ENCODE measurements at places on chromosomes 1 and 21.

DNA sequence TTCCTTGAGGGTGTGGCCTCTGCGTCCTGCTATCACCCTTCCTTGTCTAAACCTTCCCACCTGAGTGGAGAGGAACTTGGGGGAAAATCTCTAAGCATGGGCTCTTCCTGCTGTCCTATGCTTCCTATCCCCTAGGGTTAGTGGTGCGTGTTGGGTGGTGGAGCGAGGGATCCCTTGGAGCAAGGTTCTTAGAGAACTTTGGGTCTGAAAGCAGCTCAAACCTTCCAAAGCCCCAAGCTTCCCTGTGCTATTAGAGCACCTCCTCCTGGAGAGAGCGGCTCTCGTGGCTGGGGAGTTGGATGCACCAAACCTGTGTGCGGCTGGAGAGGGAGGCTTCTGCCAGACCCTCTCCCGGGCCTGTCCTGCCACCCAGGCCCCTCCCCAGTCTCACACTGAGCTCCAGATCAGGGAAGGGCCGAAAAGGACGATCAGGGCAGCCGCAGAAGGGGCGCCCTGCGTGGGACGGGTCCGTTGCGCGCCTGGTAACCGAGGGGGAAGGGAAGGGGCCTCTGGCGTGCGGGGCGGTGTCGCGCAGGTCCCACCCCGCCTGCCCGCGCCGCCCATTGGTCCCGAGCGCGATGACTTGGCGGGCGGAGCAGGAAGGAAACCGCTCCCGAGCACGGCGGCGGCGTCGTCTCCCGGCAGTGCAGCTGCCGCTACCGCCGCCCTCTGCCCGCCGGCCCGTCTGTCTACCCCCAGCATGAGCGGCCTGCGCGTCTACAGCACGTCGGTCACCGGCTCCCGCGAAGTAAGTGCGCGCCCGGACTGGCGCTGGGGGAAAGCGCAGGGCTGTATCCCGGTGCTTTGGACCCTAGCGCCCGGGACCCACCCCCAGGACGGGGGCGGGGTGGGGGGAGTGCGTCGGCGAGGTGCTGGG lies at the start of gene SH3BGRL3:
SH3BGRL3 (plus strand) TSS at position 631 of the 877 bp plus-strand sequence; CDS start at position 701, 70 bp downstream.
- DNase-seq: peak; percentile 78

- no peak for DNase-seq
Measured at GRCh38 chr21:45043541-45044020, 30.8 kb upstream of the ADARB1 start.

- no peak for DNase-seq
Measured at GRCh38 chr1:16051039-16051438, 7.5 kb downstream of the CLCNKB start.

- DNase-seq: peak; percentile 13
Measured at GRCh38 chr21:33127154-33127867, 57.4 kb downstream of the OLIG1 start.

DNA sequence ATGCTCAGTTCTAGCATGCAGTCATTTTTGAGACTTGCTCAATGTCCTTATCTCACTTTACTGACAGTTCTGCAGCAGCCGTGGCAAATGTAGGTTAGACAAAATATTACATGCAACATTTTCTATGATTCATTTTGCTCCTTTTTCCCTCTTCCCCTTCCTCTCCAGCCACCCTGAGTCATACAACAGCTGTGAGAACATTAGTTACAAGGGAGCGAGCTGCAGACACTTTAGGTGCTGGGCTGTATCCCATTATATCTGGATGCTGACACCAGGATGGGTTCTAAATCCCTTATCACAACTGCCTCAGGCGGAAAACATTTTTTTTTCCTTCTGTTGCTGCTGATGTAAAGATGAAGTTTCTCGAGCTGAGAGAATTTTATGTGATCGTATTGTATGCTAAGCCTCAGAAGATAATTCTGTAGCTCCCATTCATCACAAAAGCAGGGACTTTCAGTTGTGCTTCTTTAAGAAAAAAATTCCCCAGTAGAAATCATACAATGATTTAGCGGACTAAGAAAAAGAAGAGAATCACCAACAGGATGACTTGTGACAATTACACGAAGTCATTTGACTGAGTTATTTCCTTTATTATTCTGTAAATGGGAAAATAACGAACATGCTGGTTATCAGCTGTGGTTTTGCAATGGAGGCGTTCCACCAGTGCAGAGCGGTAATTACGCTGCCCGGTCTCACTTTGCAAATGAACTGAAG lies 345.0 kb downstream of the DISC1 start:
- DNase-seq: no peak

DNA sequence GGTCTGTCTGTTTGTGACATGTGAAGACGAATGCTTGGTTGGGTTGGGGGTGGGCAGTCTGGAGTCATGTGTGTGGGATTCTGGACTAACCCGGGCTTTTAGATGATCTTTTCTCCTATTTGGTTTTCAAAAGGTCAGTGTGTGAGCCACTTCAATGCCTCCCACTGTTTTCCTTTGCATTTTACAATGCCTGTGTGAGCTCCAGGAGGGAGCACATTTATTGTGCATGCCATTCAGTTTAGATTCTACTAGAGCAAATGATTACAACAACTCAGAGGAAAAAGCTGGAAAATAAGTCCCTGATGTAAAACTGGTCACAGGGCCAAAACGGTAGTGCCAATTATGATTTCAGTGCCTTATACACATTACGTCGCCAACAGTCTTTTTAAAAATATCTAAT lies 90.9 kb downstream of the LYPLAL1 start:
- no peak for DNase-seq

DNA sequence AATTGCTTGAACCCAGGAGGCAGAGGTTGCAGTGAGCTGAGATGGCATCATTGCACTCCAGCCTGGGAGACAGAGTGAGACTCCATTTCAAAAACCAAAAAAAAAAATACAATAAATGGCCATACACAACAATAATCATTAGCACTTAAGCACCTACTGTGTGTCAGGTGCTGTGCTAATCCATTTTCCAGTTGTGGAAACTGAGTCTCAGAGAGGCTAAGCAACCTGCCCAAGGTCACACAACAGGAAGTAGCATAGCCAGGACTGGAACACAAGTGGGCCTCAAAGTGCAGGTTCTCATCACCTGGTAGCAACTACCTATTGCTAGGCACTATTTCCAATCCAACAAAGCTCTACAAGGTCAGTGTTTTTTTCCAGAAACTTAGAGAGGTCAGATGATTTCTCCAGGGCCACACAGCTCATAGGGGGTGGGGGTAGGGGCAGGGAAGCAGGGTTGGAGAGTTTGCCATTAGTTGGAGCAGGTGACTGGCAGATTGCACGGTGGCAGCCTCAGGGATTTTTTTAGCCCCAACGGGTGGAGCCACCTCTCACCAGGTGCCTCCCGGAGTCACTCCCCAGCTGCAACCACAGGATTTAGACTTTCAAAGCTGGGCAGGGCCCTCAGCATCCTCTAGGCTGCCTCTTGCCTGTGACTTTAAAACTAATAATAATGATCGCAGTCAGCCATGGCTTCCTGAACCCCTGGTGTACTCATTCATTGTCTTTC lies 52.5 kb upstream of the ID3 start:
- no peak for DNase-seq

DNA sequence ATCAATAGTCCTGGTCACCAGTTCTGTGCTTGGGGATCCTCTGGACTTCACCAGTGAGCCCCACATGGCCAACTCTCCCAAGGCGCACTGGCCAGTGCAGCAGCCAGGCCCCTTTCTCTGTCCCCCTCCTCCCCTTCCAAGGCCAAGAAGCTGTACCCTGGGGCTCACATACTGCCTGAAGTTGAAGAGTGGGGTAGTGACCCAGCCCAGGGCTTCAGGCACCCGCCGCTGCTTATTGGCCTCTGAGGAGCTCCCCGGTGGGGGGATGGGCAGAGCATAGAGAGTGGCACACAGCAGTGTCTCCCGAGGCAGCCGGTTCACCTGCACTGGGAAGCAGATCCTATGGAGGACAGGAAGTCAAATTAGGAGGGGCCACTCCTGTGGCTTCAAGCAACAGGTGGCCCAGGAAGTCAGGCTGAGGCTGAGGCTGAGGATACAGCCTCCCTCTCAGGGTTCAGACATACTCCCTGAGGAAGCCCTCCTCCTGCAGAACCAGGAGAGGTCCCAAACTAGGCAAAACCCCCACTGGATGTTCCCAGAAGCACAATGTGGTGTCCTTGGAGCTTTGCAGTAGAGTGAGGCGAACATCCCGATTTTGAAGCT lies 38.2 kb upstream of the PPP1R15B start:
- no peak for DNase-seq

DNA sequence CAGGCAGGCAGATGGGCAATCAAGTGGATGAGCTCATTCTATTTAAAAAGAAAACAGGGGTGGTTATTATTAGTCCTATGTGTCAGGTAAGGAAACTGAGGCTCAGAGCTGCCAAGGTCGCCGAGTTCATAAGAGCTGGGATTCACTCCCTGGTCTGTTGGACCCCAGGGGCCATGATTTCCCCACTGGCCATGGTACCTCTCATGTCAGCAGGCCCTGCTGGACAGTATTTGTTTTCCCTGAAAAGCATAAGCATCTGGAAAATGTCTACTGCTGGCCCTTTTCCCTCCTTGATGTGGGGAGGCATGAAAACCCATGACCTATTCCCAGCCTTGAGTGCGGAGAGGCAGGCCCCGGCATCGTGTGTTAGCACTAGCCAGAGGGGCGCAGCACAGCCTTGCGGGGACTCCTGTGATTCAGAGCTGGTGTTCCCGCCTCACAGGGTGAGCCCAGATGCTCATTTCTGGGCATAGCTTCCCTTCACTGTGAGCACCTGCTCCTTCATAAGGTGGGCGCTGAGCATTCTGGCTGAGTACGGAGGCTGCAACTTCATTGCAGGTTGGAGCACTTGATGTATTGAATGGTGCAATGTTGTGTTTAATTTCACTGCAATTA lies 617.5 kb downstream of the PTPRU start:
- no peak for DNase-seq

DNA sequence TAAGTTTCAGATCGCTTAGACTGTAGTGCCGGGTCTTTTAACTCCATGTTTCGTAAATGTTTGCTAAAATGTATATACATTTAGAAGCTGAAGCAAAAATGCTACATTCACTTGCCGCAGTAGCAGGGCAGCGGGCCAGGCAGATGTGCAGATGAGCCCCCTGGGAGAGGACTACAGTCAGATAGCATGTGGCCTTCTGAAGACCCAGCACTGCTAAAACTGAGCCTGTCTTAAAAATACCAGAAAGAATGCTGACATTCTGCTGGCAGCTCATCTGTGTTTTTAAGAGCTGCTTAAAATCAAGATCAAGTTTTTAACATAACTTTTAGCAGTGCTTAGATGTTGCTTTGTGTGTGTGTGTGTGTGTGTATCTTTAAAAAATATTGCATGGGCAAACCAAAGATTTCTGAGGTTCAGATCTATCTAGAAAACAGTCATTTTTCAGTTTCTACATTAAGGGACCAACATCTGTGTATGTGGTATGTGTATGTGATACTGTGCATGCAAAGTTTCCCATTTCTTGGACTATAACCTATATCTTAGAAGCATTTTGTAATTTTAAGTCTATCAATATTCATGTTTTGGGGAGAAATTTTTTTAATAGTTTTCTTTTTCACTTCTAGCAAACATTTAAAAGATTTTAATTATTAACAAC lies 31.7 kb downstream of the CHRM3 start:
- no peak for DNase-seq

GRCh38 chr1:210584439-210585113 lies 255.9 kb downstream of the HHAT start:
- peak; percentile 8 for DNase-seq

- no peak for DNase-seq
Measured at GRCh38 chr1:15680131-15680530, 4.0 kb upstream of the PLEKHM2 start.

DNA sequence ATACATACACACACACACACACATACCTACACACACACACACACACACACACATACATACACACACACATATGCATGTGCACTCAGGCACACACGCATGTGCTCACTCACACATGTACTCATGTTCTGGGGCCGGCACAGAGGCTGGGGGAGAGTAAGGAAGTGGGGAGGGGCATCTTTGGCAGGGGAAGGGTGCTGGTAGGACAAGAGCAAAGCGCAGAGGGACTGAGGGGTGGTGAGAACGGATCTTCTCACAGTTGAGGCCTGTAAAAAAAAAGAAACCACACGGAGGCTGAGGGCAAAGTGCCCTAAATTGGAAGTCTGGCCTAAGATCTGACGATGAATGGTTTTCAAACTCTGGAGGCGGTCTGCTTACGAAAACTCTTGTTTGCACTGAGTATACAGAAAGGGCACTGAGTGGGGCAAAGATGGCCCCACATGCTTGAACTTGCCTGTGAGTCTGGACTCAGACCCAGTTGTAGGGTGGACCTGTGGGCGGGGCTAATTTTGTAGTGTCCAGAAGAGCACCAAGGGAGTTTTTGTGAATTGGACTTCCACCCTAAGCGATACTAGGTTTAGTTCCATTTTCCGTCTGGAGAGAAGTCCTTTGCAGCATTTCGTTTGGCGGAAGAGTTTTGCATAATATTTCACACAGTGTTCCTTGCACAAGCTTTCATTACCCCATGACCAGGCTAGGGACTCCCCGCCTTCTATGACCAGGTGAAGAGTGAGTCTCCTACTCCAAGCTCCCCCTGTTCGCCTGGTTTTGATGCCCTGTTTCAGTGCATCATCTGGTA lies 79.3 kb upstream of the LYST start:
- no peak for DNase-seq

GRCh38 chr1:155978973-155979429 lies 654 bp upstream of the ARHGEF2 start:
- DNase-seq: no peak

- no peak for DNase-seq
Measured at GRCh38 chr21:24941316-24942185, 665.7 kb downstream of the MRPL39 start.

GRCh38 chr1:20775700-20776099 lies 11.4 kb downstream of the HP1BP3 start:
- no peak for DNase-seq
